NCI-H1417 treated with DMSO at 0.1 percent for 48 hours (cell line): ENCODE measurements at places on chromosomes 13 and 19.

- no peak for DNase-seq
These were observed 49.9 kb downstream of the N4BP2L1 start for GRCh38 chr13:32378012-32378411.

- no peak for DNase-seq
These were observed at the start of gene KDELR1 for GRCh38 chr19:48391100-48392005. Gene KDELR1, minus strand, starts transcription at chr19:48391551. Its CDS starts 193 bp downstream, at chr19:48391358.

DNA sequence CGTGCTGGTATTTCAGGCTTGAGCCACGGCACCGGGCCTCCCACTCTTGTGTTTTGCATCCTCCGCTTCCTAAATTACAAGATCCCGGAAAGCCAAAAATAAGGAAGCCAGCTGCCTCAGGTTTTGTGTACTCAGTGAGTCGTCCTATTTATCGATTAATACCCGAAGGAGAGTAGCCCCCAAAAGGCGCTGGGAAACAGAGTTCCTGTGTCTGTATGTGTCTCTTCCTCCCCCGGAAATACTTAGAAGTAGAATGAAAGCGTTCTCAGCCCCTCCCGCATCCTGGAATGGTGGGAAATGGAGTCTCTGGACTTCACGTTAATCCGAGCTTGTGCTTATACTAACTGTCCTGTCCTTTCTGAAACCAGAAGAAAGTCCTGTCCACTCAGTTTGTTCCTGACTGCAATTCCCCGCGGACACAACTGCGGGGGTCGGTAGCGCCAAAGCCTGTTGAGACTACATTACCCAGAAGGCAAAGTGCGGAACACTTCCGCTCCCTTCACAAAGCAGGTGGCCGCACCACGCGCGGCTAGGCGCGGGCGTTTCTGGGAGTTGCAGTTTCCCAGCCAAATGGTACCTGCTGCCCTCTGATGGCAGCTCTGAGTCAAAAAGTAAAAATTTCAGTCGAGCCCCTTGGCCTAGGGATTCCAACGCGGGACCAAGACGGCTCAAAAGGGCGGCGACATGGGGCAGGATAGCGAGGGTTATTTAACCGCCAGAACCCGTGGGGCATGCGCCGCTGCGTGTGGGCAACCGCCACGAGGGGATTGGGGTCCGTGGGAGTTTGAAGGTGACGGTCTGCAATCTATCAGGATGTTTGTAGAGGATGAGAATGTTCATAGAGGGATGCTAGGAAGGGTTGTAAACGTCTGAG, 2.2 kb upstream of the GSK3A start:
- peak; percentile 51 for DNase-seq

- DNase-seq: no peak
These were observed 716.2 kb upstream of the ARGLU1 start for GRCh38 chr13:107284173-107284572.

DNA sequence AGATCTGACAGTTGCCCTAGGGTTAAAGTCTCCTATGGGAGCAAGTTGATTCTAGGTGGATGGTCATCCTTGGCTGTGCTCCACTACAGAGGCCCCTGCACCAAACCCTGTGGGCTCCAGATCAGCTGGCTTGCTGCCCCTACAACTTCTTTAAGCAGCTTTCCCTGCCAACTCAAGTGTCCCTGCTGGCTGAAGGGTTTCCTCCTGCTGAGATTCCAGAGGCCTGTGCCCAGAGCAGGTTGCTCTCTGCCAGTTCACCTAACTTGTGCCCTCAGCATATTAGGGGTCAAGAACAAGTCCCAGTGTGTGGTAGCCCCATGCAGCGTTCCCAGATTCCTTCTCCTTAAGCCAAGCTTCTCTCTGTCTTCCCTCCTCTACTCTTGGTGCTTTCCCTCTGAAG, 85.6 kb downstream of the ZMYM2 start:
- DNase-seq: no peak

- no peak for DNase-seq
These were observed 99.2 kb upstream of the MIR17HG start for GRCh38 chr13:91248249-91248648.

DNA sequence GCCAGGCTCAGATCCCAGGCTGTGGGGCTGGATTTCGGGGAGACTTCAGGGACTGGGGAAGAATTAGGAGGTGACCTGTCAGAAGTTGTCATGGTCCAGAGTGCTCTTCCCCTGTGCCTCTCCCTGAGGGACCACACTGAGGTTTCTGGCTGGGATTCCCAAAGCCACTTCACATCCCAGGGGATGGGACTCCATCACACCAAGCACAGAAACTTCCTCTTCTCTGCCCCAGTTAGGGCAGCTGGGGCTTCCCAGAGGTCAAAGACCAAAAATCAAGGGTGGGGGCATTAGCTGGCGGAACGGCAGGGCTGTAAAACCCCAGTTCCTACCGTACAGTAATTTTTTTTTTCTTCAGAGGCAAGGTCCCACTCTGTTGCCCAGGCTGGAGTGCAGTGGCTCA, 7.4 kb downstream of the FCER2 start:
- no peak for DNase-seq

DNA sequence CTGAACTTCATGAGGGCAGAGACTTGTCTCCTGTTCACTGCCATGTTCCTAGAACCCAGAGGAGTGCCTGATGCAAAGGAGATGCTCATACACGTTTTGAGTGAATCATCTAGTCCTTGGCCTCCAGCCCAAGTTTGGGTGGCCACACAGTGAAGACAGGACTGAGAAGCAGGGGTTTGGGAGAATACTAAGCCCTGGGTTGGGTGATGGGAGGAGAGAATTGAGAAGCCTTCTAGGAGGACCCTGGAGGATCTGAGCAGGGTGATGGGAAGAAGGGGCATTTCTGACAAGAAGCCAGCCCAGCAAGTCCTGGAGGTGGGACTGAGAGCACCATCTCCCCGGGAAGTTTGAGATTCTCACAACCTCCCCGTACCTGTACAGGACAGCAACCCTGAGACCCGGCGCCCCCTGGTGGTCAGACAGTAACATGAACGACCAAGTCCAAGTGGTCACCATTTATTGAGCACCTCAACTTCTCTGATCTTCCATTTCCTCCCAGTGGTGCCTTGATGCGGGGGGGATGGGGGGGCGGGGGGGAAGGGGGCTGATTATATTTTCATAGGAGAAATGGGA, 11.0 kb downstream of the CTU1 start:
- no peak for DNase-seq

GRCh38 chr19:57212109-57212508, 18.7 kb upstream of the AURKC start:
- no peak for DNase-seq

DNA sequence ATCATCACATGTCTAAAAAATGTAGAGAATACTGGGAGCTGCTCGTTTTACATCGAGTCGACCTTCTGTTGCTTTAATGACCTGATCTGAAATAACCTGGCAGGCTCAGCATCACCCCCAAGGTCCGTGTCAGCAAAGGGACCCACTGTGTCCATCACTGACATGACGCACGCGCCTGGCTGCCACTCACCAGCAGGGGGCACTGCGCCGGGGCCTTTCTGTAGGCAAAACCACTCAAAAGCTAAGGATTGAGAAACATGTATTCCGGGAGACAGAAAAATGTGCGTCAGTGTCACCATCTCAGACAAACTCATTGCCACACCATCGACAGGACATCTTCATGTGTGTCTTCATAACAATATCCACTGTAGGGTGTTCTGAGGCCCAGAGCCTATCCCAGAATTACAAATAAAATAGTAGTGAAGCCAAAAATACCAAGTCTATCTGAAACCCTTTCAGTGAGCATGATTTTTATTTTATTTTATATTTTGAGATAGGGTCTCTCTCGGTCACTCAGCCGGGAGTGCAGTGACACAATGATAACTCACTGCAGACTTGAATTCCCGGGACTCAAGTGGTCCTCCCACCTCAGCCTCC, 130.3 kb upstream of the LSM14A start:
- no peak for DNase-seq

DNA sequence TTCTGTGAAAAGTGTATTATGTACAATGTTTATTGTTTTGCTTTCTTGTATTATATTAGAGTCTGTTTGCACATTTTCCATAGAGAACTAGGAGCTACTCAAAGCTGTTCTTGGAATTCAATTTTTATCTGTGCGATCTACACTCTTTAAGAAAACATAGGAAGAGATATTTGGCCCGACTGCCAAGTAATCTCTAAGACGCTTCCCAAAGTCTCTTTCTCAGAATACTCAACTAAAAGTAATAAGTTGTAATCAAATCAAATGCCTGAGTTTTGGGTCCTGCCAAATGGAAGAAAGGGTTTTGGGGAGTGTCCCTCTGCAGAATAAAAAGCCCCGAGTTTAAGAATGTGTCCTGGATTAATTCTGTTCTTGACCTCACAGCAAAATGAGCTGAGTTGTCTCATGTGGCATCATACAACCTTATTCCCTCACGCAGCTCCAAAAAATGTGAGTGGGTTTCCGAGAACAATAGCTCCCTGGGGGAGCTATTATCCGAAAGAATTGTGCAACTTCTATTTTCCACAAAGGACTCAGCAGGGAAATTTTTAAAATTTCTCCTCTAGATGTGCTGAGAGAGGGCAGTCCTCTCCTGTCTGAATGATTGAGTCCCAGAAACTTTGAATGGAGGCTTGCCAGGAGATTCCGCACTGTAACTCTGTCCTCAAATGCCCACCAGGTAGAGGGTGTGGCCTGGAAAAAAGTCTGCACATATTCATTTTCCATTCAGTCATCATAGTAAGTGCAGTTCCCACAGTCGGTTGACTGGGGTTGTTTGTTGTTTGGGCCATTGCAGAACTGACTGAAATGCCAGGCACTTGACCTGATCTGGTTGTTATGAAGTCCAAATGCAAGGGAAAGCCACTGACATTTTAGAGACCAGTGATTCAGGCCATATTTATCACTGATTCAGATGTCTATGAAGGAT, 280.0 kb upstream of the SOX21 start:
- no peak for DNase-seq

- no peak for DNase-seq
These were observed 592.0 kb upstream of the KLF12 start for GRCh38 chr13:74726206-74726605.

DNA sequence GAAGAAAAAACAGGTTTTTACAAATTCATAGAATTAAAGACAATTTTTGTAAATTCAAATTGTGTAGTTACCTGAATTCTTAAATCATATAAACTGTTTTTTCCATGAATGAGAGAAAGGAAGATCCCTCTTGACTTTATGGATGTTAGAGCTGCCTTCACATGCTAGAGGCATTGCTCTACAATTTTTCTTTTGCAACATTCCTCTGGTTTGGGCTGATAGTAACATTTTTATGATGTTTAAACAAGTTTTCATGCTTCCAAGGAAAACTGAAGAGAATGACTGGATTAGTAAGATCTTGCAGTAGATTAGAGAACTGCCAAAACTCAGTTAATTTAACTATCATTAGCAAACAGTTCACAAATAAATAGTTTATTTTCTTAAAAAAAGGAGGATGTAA, 250.6 kb downstream of the GPC6 start:
- no peak for DNase-seq

GRCh38 chr19:41161903-41162302, 31.1 kb upstream of the CYP2S1 start:
- no peak for DNase-seq

- DNase-seq: peak; percentile 26
These were observed 1707.6 kb upstream of the SLC10A2 start for GRCh38 chr13:104773775-104774174.

DNA sequence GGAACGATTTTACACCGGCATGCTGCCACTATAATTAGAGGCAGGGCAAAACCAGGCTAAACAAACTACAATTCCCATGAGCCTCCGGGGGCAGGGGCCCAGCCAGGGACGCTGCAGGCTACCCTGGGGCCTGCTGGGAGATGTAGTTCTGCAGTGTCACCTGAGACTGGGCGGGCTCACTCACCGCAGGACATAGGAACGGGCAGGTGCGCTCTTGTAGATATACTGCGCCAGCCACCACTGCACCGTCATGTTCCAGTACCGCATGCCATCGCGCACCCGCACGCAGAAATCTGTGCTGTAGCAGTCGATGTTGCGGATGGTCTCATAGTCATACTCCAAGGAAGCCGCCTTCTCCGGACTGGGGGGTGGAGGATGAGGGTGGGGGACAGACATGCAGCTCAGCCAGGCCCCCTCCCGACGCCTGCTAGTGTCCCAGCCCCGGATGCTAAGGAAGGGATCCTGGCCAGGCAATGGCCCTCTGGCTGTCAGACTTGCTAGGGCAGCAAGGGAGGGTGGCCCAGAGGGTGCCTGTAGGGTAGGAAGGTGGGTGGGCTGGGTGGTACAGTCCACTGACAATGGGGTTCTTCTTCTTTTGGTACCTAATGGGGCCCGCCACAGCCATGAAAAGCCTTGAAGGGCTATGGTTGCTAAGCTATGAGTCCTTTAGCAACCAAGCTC, 5.8 kb upstream of the TMC4 start:
- no peak for DNase-seq

GRCh38 chr13:111247552-111247951, 72.9 kb upstream of the TEX29 start:
- no peak for DNase-seq

DNA sequence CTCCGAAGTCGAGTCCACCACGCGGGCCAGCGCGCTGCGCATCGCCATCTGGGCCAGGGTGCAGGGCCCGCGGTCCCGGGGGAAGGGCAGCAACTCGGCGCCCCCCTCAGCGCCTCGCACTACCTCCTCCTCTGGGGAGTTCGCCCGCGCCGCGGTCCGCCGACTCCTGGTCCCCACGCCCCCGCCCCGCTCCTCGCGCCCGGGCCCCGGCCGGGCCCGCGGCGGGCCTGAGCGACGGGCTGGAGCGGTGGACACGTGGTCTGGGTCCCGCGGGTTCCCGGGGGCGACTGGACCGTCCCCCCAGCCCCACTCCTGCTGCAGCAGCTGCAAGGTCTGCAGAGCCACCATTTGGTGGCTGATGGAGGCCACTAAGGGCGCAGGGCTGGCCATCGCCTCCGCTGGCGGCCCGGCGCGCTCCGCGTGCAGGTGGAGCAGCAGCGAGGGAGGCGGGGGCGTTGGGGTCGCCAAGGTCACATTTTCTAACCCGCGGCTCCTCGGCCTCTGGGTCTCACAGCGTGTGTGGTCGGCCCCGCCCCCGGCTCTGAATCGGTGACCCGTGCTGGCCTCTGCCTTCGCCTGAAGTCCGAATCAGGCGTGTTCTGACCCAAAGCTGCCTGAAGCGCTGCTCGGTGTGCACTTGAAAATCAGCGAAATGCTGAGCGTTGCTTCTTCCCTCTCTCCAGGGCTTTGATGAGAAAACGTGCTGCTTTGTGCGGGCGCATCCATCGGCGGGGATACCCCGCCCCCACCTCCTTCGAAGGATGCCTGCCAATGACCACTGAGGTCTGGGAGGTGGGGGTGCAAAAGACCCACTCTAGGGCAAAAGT, at the start of gene DLEU7:
Gene DLEU7, minus strand, starts transcription at position 436 of the 827 bp plus-strand sequence. Its CDS starts 46 bp downstream, at position 390.
- no peak for DNase-seq

DNA sequence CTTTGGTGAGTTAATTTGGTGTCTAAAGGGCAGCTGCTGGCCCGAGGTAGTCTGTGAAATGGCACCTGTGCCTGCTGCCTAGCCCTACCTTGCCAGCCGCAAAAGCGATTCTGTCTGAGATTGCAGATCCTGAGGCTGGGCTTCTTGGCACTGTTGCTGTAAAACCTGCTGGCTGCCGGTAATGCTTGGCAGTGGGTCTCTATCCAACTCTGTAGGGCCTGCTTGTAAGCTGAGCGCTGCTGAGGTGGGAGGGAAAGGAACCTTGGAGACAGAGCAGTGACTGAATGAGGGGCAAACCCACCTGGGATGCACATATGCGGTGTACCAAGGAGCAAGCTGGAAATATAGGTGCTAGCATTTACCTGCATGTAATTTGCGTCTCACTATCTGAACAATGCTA, 11.7 kb downstream of the LCP1 start:
- DNase-seq: no peak
